Naive thymus-derived CD4-positive, alpha-beta T cell (primary cell): ENCODE measurements at places on chromosomes 12 and 14.

DNA sequence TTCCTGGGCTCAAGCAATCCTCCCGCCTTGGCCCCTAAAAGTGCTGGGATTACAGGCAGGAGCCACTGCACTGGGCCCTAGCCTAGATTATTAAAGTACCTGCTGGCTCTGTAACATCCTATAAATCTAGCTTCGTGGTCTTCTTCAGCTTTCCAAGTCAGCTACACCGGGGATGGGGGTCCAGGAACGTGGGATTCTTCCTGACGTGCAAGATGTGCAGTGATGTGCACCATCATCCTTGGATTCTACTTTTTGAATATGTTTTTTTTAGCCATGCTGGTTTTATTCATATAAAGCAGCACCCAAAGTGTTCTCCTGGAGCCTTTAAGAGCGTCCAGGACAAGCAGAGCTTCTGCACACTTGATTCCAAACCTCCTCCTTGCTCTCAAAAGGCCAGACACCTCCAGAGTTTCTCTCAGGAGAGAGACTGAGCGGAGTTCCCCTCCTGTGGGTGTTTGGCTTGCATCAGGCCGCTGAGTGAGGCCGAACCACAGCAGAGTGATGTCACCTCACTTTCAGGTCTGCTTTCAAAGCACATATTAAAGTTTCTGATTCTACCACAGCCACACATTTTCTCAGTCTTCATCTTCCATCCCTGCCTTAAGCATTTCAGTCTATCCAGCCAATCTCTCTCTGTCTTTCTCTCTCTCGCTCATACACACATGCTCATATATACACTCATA, 33.4 kb downstream of the VCPKMT start:
- peak; percentile 82 for DNase-seq

DNA sequence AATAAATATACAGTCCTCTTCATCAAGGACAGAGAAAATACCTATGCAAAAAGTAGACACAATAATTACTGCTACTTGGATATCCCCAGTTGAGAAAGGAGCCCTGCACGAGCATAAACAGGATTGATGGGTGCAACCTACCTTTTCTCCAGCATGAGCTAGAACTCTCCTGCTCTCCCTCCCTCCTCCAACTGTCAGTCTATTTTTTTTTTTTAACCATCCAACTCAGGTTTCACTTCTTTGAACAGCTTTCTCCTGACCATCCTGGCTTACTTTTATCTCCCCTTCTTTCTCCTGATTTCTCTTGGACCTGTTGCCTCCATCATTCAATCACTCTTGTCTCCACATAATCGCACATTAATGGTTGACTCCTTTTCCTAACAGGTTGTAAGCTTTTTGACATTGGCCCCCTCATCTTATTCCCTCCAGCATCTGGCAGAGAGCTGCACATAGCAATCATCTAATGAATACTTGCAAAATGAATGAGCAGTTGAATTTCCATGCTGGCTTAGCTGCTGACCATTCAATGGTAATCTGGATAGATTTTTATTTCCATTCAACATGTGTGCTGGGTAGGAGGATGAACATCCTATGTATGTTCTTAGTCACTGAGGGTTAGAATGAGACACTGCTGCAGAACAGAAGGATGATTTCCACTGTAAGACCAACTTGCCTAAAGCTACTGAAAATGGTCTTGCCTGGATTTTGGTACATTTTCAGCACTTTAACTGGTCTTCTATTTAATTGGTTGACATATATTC, 24.4 kb downstream of the MYBPC1 start:
- no peak for DNase-seq

- no peak for DNase-seq
Measured at GRCh38 chr12:80745851-80746505, 29.3 kb downstream of the MYF5 start.

GRCh38 chr14:20530771-20531571, 25.6 kb downstream of the RNASE10 start:
- peak; percentile 45 for DNase-seq

- DNase-seq: no peak
Measured at GRCh38 chr14:97021571-97022168, 224.5 kb downstream of the VRK1 start.

DNA sequence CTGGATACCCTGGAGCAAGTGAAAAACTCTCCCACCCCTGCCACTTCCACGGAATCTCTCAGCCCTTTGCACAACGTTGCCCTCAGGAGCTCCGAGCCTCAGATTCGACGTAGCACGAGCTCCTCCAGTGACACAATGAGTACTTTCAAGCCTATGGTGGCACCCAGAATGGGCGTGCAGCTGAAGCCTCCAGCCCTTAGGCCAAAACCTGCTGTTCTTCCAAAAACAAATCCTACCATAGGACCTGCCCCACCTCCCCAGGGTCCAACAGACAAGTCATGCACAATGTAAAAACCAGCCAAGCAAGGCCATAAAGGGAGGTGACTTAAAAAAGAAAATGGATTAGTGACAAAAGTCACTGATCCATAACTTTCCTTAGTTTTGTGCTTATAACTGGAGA, 79.7 kb downstream of the KICS2 start:
- no peak for DNase-seq

- DNase-seq: no peak
Measured at GRCh38 chr14:73935666-73936065, 14.2 kb downstream of the FAM161B start.

GRCh38 chr12:29050503-29050902, 98.6 kb upstream of the FAR2 start:
- no peak for DNase-seq

DNA sequence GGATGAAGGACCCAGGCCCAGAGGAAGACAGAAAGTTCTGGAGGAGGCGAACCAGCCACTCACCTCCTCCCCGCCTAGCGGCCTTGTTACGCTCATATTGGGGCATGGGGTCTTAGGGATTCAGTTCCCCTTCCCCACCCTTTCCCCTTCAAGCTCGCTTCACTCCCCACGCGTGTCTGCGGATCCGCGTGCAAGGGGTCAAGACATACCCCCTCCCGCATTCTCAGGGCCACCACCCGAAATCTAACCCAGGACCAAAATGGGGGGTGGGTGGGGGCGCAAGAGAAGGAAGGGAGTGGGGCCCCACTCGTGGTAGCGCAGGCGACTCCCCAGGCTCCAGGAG, 584 bp upstream of the RFX4 start:
- no peak for DNase-seq

- no peak for DNase-seq
Measured at GRCh38 chr14:65731933-65732506, 319.5 kb downstream of the FUT8 start.

DNA sequence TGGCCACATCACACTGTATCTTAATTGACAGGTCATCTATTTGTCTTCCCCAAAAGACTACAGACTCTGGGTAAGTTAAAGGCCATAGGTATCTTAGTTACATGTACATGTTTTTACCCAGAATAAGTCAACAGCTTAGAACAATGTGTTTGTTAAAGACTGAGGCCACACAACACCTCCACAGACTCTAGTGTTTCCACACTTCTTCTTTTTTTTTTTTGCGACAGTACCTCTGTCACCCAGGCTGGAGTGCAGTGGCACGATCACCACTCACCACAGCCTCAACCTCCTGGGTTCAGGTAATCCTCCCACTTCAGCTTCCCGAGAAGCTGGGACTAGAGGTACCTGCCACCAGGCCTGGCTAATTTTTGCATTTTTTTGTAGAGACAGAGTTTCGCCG, 1.3 kb downstream of the GPN3 start:
- DNase-seq: no peak
